ENCODE measurements at places on chromosomes 11 and 22.
A peak's percentile ranks its signal among the peaks of the same experiment; 100 is the strongest.

DNA sequence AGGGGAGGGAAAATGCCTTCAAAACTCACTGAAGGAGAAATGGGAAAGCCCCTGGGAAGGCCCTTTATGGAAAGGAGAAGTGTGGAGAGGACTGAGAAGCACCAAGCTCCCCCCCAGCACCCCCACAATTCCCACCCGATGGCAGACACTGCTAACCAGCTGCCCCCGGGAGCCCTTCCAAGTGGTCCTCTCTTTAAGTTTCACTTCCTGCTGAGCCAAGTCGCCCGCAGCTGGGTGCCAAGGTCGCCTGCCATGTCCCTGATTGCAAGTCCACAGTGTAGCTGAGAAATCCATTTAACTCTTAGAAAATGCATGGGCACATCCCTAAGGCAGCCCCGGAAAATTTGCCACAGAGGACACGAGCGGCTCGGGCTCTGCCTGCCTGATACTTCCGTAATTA lies 68.2 kb downstream of the GALNT18 start:
- no peak for DNase-seq

DNA sequence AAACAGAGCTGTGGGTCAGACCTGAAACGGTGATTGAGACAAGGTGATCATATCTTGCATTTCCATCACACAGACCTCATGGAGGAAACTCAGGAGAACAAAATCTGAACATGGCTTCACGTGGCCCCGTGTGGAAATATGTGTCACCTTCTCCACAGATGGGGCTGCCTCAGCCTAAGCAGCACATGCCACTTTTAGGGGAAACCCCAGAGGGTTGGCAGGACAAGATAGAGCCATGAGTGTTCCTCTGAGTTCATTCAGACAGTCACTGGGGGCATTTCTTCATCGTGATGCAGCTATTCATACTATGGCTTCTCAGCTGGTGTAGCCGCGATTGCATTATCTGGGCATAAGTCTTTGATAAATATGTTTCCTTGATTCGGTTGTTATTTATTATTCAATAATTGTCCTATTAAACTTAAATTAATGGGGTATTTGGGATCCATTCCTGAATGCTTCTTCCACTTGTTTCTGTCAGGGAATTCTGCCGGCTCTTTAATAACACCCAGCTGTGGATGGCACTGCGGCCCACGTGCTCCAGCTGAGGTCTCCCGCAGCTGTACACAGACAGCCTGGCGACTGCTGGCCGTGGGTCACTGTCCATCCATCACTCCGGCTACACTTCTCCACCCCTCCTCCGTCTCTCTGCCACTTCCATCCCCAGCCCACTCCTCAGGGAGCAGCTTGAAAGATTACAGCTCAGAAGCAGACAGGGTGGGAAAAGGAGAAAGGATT lies 485.1 kb downstream of the OPCML start:
- peak; percentile 9 for DNase-seq

DNA sequence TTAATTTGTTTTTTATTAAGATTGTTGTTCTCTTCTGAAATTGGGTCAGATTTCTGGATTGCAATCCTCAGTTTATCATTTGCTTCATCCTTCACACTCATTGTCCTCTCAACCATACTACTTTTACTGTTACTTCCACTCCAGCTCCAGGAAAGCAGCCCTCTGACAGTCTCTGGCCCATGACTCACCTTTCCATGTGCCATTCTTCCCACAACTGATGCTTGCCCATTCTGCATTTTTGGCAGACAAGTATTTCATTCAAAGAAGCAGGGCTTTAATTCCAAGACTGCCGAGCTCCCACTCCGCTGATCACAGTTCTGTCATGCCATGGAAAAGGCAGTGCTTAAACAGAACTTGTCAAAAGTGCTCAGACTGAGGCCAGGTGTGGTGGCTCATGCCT lies 139.2 kb downstream of the WNT11 start:
- no peak for DNase-seq

DNA sequence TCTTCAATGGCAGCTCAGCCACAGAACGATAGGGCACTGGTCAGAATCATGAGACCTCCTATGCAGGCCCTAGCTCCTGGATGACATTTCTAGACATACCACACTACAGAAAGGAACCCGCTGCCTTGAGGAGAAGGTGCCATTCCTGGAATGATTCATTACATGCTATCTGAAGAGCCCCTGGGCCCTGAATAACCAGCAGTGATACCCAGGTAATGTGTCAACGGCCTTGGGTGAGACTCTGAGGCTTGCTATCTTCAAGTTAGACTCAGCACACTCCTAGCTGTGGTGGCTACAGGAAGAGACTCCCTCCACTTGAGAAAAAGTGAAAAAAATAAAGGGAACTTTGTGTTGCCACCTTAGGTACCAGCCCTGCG lies 161.2 kb upstream of the GRIA4 start:
- no peak for DNase-seq

DNA sequence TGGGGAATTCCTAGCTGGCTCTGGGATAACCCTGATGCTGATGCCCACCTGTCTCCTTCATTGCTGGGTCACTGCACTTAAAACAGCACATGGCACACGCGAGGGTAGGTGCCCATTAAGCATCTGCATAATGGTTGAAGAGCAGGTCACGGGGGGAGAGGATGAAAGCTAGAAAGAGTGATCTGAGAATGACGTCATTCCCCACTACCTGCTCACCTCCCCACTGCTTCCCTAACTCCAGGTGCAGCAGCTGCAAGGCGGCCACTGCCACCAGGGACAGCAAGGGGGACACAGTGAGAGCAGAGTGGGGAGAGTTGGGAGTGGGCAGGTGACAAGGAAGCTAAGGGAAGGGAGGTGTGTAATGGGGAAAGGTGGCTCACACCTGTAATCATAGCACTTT lies 27.0 kb downstream of the ADA2 start:
- no peak for DNase-seq

- no peak for DNase-seq
These were observed 97.6 kb downstream of the SLC1A2 start for GRCh38 chr11:35321532-35322317.

DNA sequence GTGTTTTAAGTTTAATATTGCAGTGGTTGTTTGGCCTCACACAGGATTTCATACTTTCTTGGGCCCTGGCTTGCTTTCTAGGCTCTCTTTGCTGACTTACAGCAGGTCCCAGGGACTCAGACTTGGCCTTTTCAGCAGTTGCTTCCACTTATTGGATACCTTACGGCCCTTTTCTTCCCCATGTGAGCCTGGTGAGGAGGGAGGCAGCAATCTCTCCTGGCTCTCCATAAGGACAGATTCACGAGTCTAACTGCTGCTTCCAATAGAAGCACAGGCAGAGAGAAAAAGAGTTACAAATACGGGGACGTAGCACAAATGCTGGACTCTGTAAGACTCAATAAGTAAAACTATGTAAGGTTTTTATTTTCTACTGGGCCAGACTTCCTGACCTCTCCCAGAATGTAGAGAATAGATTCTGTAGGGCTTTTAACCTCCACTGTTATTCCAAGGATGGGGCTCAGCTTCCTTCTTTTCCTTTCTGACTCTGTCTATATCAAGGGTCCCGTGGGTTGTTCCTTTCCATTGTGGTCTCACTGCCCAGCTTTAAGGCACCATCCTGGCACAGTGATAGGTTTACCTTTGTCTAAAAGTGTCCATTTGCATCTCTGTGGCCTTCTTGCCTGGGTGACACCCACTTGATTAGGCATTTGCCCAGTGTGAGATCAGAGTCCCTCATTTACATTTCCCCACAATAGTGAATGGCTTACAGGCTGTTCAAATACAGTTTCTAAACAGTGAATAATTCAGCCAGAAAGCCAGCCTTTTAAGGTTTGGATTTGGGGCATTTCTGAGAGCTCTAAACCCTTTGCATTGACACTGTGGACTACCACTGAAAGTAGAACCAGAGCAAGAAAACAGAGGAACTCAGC lies 92.8 kb downstream of the RASSF10 start:
- DNase-seq = peak; percentile 15

DNA sequence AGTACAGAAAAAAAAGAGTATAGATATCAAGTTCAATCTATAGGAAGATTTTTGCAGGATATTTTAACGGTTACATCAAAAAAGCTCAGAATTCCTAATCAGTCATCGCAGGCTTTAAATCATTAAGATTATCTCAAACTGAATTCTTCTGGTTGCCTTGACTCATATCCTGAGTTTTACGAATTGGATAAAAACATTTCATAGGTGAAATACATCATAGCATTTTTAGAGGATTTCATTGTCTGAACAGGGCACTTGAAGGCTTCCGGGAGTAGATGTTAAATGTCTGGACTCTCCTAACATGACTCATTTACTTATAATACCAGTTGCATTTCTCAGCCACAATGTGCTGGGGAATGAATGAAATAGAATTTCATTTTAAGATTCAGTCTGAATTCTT lies 2216.6 kb upstream of the RAG2 start:
- DNase-seq = no peak

DNA sequence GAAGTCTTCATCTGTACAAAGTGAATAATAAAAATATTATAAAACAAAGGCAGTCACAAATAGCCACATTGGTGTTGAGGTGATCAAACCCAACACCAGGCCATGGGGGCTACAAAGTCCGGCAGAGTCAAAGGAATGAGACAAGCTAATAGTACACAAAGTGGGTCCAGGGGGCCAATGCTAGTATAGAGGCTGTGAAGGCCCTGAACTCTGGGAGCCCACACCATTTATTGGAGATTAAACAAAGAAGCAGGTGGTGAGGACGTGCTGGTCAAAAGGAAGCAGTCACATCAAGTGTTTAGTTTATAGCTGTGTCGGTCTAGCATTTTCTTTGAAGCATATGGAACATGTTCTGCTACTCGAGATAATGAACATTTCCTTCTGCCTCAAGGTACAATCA lies 58.6 kb upstream of the CCT8L2 start:
- no peak for DNase-seq

DNA sequence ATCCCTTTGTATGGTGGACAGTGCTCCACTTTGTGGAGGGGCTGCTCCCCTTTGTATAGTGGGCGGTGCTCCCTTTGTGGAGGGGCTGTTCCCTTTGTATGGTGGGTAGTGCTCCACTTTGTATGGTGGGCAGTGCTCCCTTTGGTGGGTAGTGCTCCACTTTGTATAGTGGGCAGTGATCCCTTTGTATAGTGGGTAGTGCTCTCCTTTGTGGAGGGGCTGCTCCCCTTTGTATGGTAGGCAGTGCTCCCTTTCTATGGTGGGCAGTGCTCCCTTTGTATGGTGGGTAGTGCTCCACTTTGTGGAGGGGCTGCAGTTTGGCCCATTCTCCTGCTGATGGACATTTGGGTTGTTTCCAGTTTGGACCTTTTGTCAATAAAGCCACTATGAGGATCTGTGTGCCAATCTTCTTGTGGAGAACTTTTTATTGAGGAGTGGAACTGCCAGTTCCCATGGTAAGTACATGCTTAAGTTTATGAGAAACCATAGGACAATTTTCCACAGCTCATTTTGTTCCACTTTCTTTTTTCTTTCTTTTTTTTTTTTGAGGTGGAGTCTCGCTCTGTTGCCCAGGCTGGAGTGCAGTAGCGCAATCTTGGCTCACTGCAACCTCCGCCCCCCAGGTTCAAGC lies 4.6 kb upstream of the TALDO1 start:
- DNase-seq = no peak

DNA sequence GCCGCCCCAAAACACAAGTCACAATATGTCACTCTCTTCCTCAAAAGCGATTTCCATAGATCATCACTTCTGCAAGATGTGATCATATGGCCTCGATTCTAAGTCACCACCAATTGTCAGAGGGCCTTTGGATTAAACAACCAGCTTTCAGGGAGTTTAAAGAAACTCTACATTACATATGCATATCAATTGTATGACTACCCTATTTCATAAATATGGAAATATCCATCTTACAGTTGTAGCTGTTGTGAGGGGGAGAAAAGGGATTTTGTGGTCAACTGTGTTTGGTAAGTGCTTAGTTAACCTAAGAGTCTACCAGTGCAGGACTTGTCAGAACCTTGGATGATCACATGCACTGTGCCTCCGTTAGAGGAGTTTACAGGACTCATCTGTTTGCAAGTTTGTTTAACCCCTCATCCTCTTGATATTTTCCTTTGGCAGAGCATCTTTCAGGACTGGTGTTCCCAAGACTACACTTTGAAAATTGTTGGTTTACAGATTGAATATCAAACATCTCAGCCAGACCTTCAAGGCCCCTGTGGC lies 99.9 kb downstream of the CHST1 start:
- no peak for DNase-seq

GRCh38 chr11:122413677-122414076 lies 241.8 kb upstream of the UBASH3B start:
- DNase-seq = no peak

GRCh38 chr22:22914726-22915669 lies 27.4 kb downstream of the IGLL5 start:
- DNase-seq = no peak

GRCh38 chr11:66048547-66049323 lies at the start of gene GAL3ST3:
TSS of gene GAL3ST3 (minus strand) at chr11:66049161. CDS start at chr11:66045415, 3,746 bp downstream.
- no peak for DNase-seq

GRCh38 chr11:830295-831117 lies 2.2 kb upstream of the CD151 start:
- DNase-seq = no peak

- no peak for DNase-seq
These were observed 12.3 kb downstream of the PRR33 start for GRCh38 chr11:1879342-1879940.

DNA sequence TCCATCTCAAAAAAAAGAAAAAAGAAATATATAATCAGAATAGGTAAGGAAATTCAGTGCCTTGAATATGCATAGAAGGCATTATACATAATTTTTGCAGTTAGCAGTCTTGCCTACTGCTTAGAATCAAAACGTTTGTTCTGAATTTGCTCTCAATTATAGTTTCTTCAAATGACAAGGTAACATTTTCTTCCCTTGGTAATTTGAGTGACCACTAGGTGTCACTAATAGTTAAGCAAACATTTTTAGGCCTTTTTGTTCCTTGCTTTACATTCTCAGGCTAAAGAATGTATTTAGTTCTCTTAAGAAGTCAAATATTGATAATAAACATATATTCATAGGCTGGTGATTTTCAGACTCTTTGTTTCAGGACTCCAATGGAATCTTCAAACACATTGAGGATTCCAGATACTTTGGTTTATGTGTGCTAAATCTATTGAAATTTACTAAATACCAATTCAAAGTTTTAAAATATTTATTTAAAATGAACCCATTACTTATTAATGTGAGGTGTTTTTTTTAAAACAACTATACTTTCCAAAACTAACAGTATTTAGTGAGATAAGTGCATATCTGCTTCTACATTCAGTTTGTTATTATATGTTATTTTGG lies 55.0 kb upstream of the DEPDC7 start:
- peak; percentile 63 for DNase-seq

DNA sequence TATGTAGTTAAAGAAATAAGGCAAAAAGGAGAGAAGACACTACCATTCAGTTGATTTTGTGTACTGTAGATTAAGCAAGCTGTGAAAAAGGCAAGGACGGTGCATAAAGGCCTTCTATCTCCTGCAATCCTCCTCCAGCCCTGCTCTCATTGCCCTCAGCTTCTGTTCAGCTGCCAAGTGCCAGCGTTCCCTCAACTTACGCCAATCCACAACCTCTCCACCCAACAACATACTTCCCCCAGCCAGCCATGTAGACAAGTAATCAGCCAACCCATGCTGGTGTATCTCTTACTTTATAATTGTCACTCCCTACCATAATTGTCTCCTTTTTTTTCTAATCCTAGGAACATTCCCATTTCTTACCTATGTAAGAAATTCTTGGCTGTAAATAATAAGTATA lies 30.1 kb upstream of the ANO5 start:
- no peak for DNase-seq

- no peak for DNase-seq
These were observed 348.2 kb downstream of the GUCY1A2 start for GRCh38 chr11:106670069-106670468.

- DNase-seq = no peak
These were observed 406.7 kb downstream of the TBC1D22A start for GRCh38 chr22:47168900-47169800.

Measured in midbrain (tissue), 1 donor.